ENCODE measurements at places on chromosomes 13 and 19.
A peak's percentile ranks its signal among the peaks of the same experiment; 100 is the strongest.

DNA sequence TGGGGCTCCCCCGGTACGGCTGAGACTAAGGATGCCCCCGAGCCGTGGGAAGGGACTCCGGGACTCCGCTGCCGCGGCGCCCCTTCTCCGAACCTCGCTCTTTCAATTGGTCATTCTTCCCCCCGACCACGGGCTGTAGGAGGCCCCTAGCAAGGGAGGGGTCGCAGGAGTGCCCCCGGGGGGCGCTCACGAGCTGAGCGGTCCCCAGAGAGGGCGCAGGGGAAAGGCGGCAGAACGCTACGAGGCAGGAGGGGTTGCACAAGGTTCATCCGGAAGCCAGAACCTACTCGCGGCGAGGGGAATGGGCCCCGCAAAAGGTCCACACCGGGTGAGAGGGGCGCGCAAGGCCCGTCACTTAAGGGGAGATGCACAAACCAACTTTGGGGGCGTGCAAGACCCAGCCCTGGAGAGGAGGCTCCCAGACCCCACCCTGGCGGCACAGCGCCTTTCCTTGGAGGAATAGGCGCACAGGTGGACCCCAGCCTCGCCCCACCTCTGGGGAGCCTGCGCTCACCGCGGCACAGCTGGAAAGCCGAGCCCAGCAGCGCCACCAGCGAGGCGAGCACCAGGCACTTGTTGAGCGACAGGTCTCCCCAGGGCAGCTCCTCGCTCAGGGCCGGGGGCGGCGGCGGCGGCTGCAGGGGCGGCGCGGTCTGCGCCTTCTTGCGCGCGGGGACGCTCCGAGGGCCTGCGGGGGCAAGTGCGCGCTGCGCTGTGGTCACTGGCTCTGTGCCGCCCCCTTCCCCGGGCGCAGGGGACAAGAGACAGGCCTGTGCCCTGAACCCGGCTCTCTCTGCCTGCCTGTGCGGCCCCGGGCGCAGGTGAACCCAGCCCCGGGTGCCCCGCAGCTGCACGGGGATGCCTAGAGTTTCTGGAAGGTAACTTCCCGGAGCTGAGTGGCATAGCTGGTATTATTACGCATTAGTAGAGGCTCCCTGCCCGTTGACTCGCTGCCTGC lies 2.8 kb downstream of the JSRP1 start:
- DNase-seq = no peak

- DNase-seq = peak; percentile 92
These were observed 5.0 kb downstream of the PPP1R37 start for GRCh38 chr19:45097776-45098520.

GRCh38 chr19:53254411-53255341 lies at the start of gene ZNF677:
Gene ZNF677, minus strand, starts transcription at chr19:53254873. Its CDS starts 3,323 bp downstream, at chr19:53251550.
- DNase-seq = no peak

GRCh38 chr19:36028313-36029041 lies 4.2 kb downstream of the CLIP3 start:
- no peak for DNase-seq

GRCh38 chr13:46893221-46893740 lies 3.6 kb downstream of the HTR2A start:
- DNase-seq = no peak

GRCh38 chr19:16824658-16825311 lies 4.4 kb upstream of the SIN3B start:
- DNase-seq = no peak

GRCh38 chr19:49889687-49890348 lies 6.9 kb downstream of the IL4I1 start:
- DNase-seq = peak; percentile 87

- no peak for DNase-seq
These were observed 117.8 kb downstream of the RAB20 start for GRCh38 chr13:110443622-110444225.

Measured in SW480 (cell line).